ENCODE measurements at places on chromosomes 12 and 14.

DNA sequence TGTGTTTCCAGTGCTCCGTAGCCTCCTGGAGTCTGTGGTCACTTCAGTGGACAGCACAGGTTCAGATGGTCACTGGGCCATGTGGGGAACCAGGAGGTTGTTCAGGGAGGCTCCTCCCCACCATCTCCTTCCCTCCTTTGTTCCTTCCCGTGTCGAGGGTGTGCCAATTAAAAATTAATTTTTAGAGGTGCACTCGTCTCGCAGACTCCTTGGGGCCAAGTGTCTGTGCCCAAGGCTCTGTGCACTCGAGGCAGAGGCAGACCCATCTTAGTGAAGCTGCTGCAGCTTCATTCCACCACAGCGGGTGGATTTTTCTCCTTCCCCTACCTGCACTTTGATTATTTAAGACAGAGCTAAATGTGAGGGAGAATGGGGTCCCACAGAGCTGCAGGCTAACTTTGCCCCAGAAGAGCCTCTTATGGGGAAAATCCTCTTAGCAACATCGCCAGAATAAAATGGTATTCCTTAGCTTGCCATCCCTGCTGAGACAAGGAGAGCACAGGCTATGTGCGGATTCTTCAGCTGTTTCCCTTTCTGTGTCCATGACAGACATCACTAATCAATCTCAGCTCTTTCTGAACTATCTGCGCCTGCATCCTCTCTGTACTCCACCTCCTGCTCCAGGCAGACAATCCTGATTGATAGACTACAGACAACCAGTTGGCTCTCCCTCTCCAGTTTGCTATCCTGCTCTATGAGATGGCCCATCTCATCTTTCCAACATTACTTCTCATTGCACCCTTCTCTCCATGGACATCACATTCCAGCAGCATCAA is 159.5 kb downstream of the VRK1 start:
- no peak for DNase-seq

DNA sequence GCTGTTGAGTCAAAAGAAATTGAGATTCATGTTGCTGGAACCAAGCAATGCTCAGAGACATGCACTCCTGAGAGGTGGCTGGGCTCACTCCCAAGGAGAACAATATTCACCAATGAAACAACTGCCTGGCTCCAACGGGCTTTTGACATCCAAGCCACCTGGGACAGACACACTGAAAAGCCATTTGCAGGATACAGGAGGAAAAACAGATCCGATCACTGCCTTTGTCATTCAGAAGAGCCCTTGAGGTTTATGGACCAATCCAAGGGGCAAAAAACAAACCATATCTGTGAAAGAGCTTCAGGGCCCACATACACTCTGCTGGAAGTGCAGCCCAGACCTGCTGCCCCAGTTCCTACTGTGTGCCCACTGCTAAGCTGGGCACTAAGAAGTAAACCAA is 277.5 kb downstream of the NUAK1 start:
- no peak for DNase-seq

DNA sequence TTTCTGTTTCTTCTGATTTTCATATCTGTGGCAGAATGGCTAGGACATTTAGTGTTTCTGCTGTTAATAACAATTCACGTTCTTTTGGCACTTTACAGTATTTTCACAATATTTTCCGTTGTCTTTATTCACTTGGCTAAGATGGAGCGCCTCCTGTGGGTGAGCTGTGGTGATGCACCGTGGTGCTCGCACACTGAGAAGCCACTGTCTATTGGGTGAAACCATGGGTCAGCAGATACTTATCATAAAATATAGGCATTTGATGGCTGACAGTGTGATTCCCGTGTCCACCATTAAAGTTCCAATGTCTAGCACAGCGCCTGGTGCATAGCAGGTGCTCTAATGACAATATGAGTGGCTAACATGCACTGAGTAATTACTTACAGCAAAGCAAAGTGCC is 141.8 kb downstream of the VRK1 start:
- no peak for DNase-seq

- DNase-seq: no peak
Measured at GRCh38 chr14:101234244-101234937, 326.9 kb upstream of the DIO3 start.

DNA sequence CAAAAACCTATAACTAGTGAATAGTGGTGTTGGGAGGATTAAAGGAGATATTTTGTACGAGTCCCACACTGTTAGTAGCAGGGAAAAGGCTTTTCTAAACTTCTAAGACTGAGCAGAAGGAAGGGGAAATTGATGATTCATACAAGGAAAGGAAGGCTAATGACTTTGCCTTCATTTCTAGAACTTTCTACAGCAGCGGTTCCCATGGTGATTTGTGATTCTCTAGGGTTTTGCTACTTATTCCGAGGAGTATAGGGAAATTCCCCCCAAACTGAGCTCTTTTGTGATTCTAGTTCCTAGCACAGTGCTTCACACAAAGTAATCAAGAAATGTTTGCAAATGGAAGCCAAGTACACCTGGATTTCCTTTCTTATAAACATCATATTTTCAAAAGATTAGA is 23.8 kb upstream of the PWP1 start:
- DNase-seq: no peak

DNA sequence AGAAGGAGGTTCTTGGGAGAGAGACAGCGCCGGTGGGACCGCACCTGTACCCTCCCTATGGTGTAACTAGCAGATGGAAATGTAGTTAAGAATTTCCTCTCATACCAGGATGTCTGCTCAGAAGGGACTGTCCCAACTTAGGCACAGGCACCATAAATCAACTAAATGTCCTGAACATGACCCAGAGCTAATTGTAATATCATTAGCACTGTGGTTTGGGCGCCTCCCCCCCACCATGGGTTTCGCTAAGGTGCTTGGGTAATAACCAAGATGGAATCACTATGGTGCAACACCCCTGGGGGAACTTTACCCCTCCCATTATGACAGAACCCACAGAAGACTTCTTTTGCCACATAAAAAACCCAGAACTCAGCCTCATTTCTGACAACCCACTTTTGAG is 15.9 kb downstream of the ZNF641 start:
- DNase-seq: no peak

- no peak for DNase-seq
Measured at GRCh38 chr12:3313675-3314663, 177.0 kb upstream of the PRMT8 start.

DNA sequence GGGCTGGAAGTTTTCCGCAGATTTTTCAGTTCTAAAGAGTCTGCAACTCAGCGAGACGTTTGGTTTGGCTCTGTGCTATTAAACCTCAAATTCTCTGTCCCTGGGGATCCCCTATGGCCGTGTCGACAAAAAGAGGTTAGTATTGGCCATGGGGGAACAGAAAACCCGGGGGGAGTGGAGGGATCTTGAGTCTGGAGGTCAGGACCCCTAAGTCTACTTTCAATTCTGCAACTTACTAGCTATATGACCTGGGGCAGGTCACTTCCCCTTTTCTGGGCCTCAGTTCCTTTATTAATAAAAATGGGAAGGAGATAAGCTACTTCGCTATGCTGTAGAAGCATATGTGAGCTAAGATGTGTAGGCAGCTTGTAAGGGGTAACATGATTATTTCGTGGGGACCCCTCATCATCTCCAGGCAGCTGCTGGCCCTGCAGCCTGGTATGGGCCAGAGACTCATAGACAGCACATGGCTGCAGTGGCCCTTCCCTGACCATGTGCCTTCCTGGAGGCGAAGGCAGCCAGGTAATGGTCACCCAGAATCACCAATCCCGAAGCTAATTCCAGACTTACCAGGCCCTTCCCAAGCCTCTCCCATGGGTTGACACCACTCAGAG is 8.6 kb downstream of the ASB2 start:
- no peak for DNase-seq

GRCh38 chr12:128911861-128912260 is 58.6 kb downstream of the GLT1D1 start:
- DNase-seq: no peak

DNA sequence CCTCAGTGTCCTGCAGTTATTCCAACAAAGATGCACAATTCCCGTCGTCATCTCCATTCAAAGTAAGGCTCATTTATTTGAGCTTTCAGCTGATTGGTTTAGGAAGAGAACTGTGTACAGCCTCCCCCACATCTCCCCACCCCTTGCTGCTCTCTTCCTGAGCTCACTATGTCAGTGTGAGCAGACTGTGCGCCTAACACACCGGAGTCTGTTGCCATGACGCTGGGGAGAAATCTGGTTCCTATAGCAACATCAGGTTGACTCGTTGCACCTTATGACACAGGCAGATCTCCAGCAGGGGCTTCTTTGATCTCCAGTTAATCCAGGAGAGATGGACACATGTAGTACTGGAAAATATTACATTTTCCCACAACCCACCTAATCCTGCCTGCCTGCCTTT is 319.4 kb downstream of the CACNA1C start:
- DNase-seq: no peak

GRCh38 chr14:104555430-104556255 is 23.9 kb upstream of the C14orf180 start:
- DNase-seq: no peak

DNA sequence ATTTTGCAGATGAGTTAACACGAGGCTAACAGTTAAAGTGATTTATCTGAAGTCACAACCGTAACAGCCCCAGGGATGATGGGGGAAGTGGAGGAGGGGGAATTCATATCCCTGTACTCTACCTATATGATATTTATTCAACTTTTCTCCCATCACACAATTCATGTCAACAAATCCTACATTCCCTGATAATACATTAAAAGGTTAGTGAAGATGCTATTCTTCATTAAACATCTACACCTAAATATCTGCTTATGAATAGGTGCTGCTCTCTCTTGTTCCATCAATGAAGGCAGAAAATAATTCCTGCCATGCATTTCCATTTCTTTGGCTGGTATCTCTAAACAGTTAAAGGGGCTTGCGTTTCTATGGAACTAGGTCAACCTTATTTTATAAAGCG is 6.8 kb downstream of the YBX3 start:
- DNase-seq: no peak

DNA sequence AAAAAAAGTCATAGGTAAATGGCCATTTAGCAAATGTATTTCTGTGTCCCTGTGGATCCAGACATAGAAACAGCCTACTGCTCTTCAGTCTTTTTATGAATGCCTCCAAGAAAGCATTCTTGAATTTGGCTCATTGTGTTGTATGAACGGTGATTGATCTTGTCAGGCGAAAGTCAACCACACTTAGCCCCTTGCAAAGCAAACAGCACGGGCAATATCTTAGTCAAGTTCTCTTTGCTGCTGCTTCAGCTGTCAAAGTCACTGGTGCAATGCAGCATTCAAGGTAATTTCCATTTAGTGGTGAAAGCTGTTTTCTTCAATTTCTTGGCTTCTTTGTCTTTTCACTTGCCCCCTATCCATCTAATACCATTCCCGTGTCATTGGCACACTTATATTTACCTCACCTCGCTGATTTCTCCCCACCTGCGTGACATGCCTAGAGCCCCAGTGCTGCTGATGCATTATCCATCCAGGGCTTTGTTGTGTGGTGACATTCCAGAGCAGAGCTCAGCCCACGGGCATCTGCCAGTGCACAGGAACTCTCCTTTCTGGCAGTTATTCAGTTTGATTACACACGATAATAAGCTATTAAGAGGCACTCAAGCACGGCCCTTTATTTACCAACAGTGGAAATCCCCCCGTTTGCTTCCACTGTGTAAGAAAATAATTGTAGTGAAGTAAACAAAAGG is 362.3 kb upstream of the NOVA1 start:
- DNase-seq: no peak

- no peak for DNase-seq
Measured at GRCh38 chr12:52918351-52918750, 13.5 kb upstream of the KRT8 start.

DNA sequence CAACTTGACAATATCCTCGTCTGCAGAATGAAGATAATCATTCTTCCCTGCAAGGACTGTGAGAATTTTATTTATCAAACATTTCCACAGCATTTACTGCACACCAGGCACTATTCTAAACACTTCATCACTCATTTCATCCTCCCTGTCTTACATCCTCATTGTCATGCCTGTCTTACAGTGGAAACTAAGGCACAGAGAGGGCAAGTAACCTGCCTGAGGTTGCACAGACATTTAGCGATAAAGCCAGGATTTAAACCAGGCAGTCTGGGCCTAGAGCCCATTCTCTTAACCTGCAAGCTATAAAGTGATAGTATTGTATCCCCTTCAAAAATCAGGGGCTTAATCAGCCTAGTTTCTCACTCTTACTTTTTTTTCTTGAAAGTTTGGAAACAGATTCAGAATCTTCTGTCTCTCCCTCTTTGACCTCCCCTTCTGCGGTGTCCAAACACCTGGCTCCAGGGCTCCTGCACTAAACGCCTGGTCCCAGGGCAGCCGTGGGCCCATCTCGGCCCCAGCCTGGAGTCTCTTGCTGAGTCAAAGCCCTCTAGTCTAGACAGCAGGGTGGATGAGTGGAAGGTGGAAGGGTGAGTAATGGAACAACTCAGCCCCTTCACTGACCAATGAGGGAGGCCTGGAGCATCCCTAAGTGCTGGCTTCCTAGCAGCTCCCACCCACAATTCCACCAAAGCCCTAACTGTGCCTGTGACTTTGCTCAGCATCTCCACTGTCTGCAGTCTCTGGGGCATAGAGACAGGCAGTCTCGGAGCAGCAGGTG is 12.5 kb downstream of the ISM2 start:
- peak; percentile 85 for DNase-seq

GRCh38 chr14:51028851-51029754 is 65.8 kb downstream of the TRIM9 start:
- peak; percentile 49 for DNase-seq

DNA sequence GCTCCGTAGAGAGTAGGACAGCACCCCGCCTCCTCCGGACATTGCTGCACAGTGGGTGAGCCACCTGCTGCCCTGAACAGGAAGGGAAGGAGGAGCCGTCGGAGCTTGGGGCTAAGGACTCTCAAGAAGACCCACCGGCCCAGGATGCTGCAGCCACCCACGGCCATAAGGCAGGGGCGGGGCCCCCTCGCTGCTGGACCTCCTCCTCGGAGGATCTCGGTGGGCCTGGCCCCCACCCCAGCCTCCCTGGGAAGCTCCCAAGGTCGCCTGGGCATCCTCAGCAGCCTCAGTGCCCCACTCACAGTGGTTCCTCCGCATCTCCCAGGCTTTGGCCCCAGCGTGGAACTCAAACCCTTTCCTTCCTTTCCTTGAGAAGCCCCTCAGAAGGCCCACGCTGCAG is 68.6 kb upstream of the DIO3 start:
- DNase-seq: no peak

- peak; percentile 97 for DNase-seq
Measured at GRCh38 chr12:84912198-84913128, at the start of gene SLC6A15. SLC6A15 (minus strand) TSS chr12:84912799; CDS start chr12:84892120, 20,679 bp downstream.

- DNase-seq: no peak
Measured at GRCh38 chr12:119024356-119024755, 43.0 kb downstream of the SRRM4 start.

DNA sequence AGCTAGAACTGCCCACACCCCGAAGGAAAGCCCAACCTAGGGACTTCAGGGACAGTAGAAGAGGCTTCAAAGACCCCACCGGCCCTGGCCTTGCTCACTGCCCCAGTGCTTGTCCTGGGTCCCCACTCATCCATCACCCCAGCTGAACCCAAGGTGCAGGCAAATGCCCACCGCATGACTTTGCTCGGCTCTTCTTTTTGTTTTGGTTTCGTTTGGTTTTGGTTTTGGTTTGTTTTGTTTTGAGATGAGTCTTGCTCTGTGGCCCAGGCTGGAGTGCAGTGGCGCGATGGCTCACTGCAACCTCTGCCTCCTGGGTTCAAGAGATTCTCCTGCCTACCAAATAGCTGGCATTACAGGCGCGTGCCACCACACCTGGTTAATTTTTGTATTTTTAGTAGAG is 9.0 kb downstream of the CCDC85C start:
- no peak for DNase-seq

- DNase-seq: no peak
Measured at GRCh38 chr14:106442857-106443256, 916.5 kb downstream of the TMEM121 start.

Measured in iris pigment epithelial cell (primary cell).